Stimulated activated CD4-positive, alpha-beta T cell treated with anti-CD3 and anti-CD28 coated beads, Interleukin-4, amount 100 ng/mL, for 4 hours (primary cell): ENCODE measurements at places on chromosomes 5 and 9.

DNA sequence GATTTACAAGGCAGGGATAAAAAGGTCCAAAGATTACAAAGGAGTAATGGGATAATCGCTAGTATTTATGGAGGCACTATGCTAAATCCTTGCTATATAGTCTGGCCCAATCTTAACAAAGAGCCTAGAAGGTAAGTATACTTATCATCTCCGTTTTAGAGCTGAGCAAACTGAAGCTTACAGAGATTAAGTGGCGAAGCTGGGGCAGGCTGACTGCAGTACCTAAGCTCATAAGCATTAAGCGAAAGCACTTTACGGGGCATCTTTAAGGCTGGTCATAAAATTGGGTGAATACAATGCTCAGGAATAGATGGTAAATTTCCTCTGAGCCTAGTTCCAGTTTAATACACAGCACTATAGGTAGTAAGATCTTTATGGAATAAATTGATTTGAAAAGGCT is 30.0 kb upstream of the ZNF366 start:
- DNase-seq = no peak

DNA sequence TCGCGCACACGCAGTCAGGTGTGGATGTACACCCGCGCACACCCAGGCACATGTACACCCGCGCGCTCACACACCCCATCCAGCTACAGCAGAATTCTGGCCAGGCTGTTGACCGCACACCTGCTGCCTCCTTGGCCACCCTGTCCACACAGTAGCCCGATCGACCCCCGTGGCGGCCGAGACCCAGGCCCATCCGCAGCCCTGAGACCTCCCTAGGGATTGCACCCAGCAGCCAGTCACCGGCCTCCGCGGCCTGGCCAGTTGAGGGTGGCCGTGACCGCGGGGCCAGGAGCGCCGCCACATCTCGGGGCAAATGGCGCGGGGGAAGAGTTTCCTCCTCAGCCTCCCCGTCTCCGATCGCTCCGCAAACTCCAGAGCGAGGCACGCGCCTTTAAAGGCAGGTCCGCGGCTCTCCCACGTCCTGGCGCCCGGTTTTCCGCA is 774 bp upstream of the ADAMTS16 start:
- no peak for DNase-seq

DNA sequence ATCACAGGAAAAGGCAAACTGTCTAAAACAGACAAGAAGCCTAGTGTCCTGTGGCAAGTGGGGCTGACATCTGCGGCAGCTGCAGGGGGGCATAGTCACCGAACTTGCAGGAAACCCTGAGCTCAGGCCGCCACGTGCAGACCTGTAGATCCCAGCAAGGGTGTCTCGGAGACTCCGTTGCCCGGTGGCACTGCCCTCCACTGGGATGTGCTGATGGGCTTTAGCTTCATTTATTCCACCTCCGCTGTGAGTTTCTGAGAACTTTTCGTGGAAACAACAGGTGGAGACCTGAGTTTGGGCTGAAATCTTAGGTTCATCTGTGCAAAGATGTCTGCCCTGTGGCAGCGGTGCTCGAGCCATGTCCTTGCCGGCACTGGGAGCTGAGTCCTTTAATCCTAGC is 22.1 kb downstream of the CEP72 start:
- DNase-seq = no peak

DNA sequence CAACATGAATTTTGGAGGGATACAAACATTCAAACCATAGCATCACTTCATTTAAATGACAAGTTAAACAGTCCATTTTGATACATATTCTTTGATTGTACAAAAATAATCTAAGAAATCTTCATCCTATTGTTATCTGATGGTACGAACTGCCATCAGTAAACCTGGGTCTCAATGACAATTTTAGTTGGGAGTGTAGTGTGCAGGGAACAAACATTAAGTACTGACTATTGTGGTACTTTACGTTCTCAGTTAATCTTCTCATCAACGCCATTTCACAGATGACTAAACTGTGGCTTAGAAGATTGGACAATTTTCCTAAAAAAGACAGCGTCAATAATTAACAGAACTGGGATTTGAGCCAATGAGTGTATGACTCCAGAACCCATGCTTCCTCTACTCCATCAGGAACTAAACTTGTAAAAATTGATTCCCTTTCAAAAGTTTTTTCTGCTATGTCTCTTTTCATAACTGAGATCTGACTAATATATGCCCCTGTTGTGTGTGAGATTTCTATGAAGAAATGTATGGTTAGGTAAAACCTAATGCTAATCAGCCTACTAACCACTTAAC is 21.1 kb downstream of the TNPO1 start:
- no peak for DNase-seq

DNA sequence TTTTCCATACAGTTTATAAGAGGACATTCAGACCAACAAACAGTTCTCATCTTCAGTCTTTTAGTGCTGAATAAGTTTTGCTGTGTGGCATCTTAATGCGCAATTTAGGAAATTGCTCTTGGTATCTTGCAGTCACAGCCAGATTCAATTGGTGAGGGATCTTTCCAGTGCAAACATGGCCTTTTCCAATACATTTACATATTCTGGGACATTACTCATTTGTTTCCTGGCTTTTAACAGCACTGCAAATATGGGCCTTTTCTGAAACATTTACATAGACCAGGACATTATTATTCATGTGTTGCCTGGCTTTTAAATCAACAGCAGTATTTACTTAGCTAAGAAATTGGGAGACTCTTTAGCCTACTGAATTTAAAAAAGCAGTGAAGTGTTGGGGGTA is 22.7 kb downstream of the ANKRD33B start:
- DNase-seq = no peak

DNA sequence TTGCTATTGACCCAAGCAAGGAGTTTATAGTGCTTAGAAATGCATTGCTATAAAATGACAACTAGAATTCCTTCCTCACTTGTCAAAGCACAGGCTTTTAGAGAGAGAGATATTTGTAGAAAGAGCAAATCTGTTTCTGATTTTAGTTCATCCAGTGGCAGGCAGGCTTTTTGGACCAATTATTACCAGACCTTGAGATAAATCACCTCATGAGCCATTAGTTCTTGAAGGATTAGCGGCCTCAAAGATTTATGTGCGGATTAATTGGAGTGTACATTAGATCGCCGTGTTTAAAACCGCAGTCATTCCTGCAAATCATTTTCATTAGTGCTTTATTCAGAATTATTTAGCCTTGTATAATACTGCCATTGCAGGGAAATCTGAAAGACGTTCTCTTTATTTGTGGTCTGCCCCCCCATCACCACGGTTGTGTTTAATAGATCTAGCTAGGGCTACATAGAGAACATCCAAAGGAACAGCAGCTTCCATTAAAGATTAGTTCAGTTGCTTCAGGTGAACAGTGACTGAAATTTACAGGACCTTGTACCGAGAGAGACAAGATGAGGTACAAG is 28.8 kb upstream of the TJP2 start:
- no peak for DNase-seq

DNA sequence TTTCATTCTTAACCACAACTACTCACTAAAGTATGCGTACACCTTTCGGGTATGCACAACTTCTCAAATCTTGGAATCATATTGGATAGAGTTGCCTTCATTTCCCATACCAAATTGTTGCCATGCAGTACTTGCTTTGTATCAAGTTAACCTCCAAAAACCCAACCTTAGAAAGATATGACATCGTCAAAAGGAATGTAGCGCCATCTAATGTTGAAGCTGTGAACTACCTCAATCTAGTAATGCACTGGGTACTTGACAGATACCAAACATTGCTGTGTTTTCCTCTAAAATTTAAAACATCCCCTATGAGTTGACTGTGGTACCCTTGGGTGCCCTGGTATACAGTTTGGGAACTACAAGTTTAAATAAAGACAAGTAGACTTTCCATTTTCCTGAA is 318.4 kb downstream of the ARL15 start:
- no peak for DNase-seq

- DNase-seq = no peak
These were observed 33.5 kb downstream of the RGS3 start for GRCh38 chr9:113497051-113497450.

DNA sequence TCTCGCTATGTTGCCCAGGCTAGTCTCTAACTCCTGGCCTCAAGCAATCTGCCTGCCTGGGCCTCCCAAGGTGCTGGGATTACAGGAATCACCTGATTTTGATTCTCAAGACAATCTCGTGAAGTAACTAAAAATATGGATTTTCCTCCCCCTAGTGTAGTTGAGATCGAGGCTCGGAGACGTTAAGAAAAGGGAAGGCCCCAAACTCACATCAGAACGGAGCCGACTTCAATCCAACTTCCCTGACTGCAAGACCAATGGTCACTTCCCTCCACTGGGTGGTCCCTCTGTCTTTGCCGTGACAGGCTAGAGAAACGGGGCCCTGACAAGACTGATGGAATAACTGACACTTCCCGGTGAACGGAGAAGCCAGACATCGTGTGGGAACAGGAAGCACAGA is 28.3 kb downstream of the BARHL1 start:
- DNase-seq = no peak

GRCh38 chr9:10112798-10113197 is 500.0 kb downstream of the PTPRD start:
- DNase-seq = no peak

DNA sequence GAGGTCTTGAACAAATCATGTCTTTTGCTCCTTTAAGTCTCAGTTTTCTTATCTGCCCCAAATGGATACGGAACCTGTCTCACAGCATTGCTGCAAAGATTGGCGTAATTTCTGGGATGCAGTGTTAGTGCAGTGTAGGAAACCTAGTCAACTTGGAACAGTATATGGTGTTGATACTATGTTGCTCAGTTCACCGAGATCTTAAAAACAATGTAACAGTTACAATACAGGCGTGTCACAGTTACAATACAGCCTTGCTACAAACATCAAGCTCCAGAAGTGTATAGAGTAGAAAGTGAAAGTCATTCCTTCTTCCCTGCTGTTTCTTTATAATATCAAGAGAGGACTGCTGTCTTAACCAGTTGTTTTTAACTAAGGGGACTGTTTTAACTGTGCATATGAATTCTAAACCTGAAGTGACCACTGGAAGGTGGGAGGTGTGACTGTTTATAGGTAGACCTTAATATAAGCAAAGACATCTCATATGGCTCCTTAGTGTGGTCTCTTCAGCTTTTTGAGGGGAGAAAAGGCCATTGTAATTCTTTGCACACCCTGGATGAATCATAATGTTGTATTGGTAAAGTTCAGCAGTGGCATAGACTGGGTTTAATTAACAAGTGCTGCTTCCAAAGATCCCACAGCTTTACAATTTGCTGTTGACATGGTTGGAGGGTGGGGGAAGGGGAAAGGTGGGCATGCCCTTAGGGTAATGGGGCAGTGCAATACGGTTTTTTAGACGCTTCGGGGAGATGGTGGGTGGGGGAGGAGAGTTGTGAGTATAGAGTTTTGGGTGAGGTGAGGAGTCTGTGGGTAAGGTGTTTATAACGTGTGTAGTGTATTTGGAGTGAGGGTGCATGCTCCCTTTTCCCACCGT is 12.9 kb downstream of the PRRC2B start:
- DNase-seq = no peak

DNA sequence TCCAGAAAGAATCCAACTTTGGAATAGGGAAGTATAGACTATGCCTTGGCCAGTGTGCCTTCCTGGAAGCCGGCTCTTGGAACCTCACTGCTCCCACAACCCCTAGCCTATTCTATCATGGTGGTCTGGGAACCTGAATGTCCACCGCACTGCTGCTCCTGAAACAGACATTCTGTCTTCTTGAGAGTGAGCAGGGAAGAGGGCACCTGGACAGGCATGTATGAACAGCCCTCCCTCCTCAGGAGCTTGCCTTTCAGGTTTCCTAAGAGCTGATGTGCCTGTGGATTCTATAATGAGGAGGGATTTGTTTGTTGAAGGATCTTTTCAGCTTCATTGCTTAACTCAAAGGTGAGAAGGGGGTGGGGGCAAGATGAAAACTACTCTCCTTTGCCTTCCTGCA is 55.1 kb upstream of the XPA start:
- no peak for DNase-seq

DNA sequence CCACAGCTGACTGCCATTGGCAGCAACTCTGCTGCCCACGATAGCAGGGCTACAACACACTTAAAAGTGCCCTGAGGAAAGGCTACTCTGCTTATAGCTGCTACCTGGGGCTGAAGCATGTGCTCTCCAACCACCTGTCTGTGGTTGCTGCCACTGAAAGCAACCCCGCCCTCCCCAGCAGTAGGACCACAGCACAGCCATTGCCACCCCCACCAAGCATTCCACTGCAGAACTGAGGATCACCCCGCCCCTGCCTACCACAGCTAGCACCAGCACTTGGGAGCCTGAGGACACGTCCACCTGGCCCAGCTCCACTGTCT is 85.8 kb downstream of the LPAR1 start:
- no peak for DNase-seq

DNA sequence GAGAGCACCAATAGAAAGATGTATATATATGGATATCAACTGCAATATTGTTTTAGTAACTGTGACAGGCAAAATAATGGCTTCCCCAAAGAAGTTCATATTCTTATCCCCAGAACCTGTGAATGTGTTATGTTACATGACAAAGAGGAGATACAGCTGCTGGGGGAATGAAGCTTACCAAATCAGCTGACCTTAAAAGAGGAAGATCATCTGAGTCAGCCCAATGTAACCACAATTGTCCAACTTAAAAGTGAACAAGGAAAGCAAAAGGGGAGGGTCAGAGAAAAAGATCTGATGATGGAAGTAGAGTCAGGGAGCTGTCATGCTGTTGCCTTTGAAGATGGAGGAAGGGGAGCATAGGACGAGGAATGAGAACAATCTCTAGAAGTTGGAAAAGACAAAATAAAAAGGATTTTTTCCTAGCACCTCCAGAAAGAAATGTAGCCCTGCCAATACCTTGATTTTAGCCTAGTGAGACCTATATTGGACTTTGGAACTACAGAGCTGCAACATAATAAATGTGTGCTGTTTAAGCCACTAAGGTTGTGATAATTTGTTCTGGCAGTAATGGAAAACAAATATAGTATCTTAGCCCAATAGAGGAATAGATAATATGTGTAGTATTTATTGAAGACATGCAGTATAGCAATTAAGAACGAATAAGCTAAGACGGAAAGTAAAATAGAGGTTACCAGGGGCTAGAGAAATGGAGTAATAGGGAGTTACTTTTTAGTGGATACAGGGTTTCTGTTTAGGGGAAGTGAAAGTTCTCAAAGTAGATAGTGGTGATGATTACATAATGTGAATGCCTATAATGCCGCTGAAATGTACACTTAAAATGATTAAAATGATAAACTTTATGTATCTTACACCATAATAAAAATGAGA is 115.9 kb downstream of the PIK3R1 start:
- no peak for DNase-seq
